ENCODE measurements at places on chromosomes 6 and 20. TPM values are rescaled to one million over a fixed set of nuclear protein-coding genes. Genes with fewer than 3 reads are reported as not detected.

FOXF2 gene
- not detected for total RNA-seq

TTK gene
- total RNA-seq = 0.28 TPM

DNA sequence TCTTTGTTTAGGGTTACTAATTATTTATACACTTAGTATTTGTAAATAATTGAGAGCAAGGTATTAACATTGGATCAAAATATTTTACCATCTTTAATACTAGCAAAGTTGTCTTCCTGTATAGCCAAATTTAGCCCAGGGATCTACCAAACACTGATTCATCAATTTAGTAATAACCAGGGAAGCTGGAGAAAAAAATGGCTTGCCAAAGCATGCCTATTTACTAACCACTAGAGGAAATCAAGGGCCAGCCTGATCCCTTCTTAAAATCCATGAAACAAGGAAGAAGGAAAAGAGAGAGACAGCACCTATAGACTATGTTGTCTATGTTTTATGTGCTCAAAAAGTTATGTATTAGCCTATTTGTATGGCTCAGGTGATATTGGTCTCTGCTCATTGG lies 450.3 kb upstream of the GJE1 start:
- no peak for DNase-seq

DNA sequence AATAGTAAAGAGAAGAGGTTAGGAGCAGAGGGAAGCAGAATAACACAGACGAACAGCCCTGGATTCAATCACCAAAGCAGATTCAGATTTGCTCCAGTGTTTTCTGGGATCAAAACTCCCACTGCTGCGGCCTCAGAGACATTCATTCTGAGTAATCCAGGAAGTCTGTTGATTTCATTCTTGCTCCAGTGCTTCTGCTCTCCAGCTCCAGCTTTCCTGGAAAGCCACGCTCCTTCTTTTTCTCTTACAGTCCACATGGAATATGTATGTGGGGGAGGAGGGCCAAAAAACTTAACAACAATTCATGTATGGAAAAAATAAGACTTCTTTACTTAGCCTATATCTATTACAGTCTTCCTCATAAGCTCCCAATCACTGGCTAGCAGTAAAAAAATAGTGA lies 26.4 kb upstream of the UST start:
- DNase-seq = no peak

Measured in left lobe of liver (tissue), 2 donors.